Cerebellar nuclear complex (tissue), 1 donor: ENCODE measurements at places on chromosomes 13 and 19.

- no peak for DNase-seq
These were observed 99.2 kb downstream of the RFC3 start for GRCh38 chr13:33917190-33917589.

DNA sequence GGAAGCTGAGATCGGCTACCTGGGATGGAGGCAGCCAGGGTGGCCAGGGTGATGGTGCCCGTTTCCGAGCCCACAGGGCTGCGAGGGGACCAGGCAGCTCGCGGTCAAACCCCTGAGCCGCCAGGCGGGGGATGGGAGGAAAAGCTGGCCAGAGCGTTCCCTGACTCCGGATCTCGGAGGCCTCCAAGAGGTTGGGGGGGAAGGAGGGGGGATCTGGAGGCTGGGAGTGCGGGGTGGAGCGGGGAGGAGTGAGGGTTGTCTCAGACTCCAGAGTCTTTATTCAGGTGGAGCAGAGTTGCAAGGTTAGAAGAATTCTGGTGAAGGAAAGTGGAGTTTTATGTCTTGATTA lies 1.1 kb downstream of the CACNG7 start:
- no peak for DNase-seq

DNA sequence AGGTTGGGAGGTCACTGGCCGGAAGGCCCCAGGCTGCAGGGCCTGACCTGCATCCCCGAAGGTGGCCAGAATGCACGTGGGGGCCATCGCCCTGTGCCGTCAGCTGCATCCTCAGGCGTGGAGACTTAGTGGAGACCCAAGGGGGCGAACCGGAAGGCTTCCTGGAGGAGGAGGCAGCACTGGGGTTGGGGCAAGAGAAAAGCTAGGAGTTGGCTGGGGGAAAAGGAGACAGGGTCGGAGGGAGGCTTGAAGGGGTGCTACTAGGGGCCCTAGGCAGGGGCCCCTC lies 1.4 kb upstream of the YJEFN3 start:
- no peak for DNase-seq

GRCh38 chr13:44234566-44234965 lies 139.1 kb upstream of the SERP2 start:
- no peak for DNase-seq

DNA sequence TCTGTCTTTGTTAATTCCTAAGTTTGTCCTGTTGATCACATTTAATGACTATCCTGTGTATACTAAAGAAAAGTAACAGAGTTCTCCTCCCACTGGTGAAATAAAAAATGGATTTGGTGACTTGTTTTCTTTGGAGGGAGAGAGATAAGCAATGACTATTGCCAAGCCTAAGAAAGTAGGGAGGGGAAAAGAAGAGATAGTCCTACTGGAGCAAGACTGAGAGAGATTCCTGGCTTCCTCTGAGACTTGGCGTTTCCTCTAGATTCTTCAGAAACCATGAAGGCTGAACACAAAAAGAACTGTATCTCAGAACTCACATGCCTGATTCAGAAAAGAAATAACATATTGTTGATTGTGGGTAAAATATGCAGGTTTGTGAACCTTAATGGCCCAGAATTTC lies 406.5 kb downstream of the FOXO1 start:
- no peak for DNase-seq

DNA sequence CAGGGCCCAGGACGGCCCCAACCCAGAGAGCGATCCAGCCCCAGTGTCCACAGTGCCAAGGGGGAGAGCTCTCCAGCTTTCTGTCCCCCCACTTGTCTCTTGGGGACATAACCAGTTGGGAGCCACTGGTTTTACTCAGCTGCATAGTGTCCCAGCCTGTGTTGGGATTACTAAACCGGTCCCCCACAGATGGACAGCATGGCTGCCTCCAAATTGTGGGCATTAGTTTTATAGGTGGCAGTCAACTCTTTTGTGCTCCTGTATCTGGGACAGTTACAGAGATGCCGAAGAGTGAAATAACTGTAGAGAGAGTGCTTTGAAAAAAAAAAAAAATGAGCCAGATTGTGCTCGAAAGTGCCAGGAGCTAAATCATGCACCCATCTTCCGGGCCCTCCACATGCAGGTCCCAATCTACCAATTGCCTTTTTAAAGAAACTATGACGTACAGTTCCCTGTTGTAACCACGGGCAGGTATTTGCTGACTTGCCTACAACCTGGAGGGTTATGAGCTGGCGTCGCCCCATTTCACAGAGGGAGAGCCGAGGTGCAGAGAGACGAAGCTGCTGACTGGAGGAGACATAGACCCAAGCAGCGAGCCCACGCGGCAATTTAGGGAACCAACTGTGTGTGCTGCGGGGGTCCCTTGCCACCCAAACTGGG lies 2.4 kb upstream of the NFIC start:
- no peak for DNase-seq

GRCh38 chr19:3320354-3320670 lies 46.1 kb upstream of the NFIC start:
- DNase-seq: no peak

GRCh38 chr19:49680421-49681351 lies 3.6 kb downstream of the PRMT1 start:
- DNase-seq: no peak

DNA sequence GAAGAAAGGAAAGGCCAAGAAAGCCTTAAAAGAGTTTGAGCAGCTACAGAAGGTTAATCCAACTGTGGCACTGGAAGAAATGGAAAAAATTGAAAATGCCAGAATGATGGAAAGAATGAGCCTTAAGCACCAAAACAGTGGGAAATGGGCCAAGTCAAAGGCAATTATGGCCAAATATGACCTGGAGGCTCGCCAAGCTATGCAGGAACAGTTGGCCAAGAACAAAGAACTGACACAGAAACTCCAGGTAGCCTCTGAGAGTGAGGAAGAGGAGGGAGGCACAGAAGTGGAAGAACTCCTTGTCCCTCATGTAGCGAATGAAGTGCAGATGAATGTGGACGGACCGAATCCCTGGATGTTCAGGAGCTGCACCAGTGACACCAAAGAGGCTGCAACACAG lies 5.1 kb downstream of the UTP14C start:
- DNase-seq: no peak

GRCh38 chr13:101150998-101151397 lies 265.3 kb downstream of the NALCN start:
- DNase-seq: no peak

GRCh38 chr13:46389457-46390451 lies 2.7 kb upstream of the RUBCNL start:
- no peak for DNase-seq

DNA sequence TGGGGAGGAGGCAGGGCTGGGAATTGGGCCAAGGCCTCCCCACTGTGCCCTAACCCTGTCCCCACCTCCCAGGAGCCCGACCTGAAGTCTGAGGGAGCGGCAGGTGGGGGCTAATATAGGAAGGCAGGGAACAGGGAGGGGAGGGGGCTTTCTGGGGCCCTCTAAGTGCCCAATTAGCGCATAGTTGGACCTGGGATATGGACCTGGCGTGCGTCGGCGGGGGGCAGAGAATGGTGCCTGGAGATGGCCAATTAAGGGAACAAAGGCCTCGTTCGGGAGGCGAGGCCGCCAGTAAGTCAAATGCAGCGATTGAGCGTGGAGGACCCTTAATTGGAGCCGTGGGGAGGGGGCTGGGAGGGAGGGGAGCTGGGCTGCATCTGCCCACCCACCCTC lies at the start of gene C19orf85:
TSS of gene C19orf85 (minus strand) at position 90 of the 393 bp plus-strand sequence. CDS start 197 bp downstream, outside the sequence.
- DNase-seq: no peak

DNA sequence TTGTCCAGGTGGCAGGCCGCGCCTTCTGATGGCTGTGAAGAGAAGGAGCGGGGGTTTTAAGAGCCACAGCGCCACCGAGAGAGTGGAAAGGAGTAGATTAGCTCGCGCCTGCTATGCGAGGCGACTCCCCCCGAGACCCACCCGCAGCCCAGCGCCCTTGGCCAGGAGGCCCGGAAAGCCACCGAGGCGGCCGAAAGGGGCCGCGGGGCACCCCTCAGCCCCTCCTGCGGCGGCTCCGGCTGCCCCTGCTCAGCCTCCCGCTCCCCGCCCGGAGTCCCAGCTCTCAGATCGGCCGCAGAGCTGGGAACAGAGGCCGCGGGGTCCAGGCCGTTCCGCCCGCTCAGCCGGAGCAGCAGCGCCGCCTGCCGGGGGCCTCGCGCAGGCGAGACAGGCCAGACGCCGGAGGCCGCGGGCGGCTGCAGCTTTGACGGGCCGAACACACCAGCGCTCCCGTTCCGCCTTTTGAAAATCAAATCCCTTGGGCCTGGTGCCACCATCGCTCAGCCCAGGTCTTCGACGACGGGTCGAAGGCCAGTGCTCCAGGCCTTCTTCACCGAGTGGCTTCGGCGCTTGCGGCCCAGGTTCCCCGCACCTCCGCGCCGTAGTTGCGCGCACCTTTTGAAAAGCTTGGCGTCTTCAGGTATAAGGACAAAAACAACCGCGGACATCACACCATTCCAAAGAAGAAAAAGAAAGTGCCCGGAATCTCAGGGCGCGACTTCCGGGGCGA lies 15.3 kb downstream of the CDX2 start:
- no peak for DNase-seq
